ENCODE measurements at places on chromosomes 2 and 18. TPM values are rescaled to one million over a fixed set of nuclear protein-coding genes. Genes with fewer than 3 reads are reported as not detected.

MC5R gene
- total RNA-seq, result not detected

- no peak overlapping the region for H3K27ac ChIP-seq
- H3K4me3 ChIP-seq, result no peak overlapping the region
- H3K4me1 ChIP-seq, result no peaks in the 10 kb centered on the region
Measured at GRCh38 chr2:118914721-118915453, 27.1 kb upstream of the MARCO start.

- DNase-seq, result peak; percentile 42
- H3K4me1 ChIP-seq, result no peaks in the 10 kb centered on the region
- no peaks in the 10 kb centered on the region for H3K36me3 ChIP-seq
Measured at GRCh38 chr2:11073251-11073650, 82.0 kb upstream of the SLC66A3 start.

PGAP1 gene
- 56.9 TPM for total RNA-seq

- H3K4me1 ChIP-seq, result peaks cover 8% of the 10 kb centered on the region
- no peaks in the 10 kb centered on the region for H3K27me3 ChIP-seq
- H3K27ac ChIP-seq, result no peak overlapping the region
Measured at GRCh38 chr2:96804986-96805385, 11.1 kb upstream of the CNNM3 start.

- no peak overlapping the region for H3K27ac ChIP-seq
- H3K4me3 ChIP-seq, result no peak overlapping the region
- no peak for DNase-seq
- no peaks in the 10 kb centered on the region for H3K36me3 ChIP-seq
- H3K27me3 ChIP-seq, result no peaks in the 10 kb centered on the region
- no peaks in the 10 kb centered on the region for H3K4me1 ChIP-seq
Measured at GRCh38 chr2:26905341-26906198, 57.6 kb downstream of the DPYSL5 start.

COL5A2 gene
- total RNA-seq, result 468 TPM

DNA sequence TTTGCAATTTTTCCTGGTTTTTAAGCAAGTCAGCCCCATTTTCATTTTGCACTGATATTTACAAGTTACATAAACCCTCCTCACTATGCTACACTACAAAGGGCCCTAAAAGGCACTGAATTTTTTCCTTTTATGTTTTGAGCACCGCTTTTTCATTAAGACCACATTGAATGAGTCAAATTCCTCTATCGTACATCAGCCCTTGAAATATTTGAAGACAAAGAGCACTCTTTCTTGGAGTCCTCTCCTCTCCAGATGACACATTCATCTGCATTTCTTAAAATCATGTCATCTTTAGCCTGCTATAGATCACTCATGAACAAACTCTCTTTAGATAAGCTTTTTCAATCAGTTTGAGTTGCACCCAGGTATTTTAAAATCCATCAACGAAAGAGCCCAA is 306.6 kb upstream of the SOX11 start:
- H3K36me3 ChIP-seq, result no peaks in the 10 kb centered on the region
- H3K27me3 ChIP-seq, result no peaks in the 10 kb centered on the region
- H3K4me3 ChIP-seq, result no peak overlapping the region
- H3K27ac ChIP-seq, result no peak overlapping the region
- no peaks in the 10 kb centered on the region for H3K4me1 ChIP-seq

MAP3K19 gene
- not detected for total RNA-seq

- H3K36me3 ChIP-seq, result no peaks in the 10 kb centered on the region
- no peaks in the 10 kb centered on the region for H3K27me3 ChIP-seq
- DNase-seq, result peak; percentile 28
Measured at GRCh38 chr2:206935991-206936842, 3.1 kb upstream of the CPO start.

Measured in stomach (tissue), 19 donors.